Panc1 (cell line): ENCODE measurements at places on chromosomes 1 and 21.

GRCh38 chr1:17588048-17588871 lies 48.8 kb downstream of the ARHGEF10L start:
- DNase-seq = no peak

DNA sequence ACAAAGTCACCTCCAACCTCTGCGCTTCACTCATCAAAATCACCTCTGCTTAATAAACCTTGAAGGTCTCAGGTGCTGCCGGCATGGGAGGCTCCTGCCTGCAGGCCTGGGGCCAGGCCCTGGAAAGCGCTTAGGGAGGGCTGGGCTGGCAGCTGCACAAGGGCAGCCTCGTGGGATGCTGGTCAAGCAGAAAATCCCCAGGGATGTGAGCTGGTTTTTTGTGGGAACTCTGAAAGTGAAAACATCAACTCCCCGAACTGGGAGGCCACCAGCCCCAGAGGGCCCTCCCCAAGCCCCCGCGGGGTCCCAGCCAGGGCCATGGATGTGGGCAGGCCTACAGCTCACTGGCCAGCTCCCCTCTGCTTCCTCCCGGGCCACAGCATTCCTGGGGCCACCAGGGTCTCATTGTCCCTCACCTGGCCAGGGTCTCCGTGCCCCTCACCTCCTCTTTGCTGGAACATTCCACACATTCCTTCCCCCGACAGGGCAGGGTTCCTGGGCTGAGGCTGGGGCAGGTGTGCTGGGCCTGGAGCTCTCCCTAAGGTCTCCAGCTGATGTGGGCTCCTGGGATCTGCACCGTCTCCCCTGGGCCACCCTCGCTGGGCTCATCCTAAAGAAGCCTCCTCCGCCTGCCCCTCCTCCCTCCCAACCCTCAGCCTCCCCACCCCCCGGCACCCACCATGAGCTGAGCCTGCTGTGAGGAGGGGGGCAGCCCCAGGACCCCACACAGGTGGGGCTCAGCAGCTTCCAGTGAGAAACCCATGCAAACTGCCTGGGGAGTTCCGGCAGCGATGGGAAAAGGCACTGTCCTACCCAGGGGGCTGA lies 36.0 kb upstream of the POFUT2 start:
- no peak for DNase-seq

- no peak for DNase-seq
These were observed 14.7 kb downstream of the MTHFR start for GRCh38 chr1:11790880-11791715.

GRCh38 chr1:217856342-217857034 lies 225.3 kb downstream of the SPATA17 start:
- no peak for DNase-seq

GRCh38 chr1:37764888-37765441 lies at the start of gene EPHA10:
Gene EPHA10 (minus strand): TSS chr1:37765120. CDS start chr1:37765066, 54 bp downstream.
- no peak for DNase-seq

- DNase-seq = no peak
These were observed 4.0 kb downstream of the JUN start for GRCh38 chr1:58779801-58780382.

DNA sequence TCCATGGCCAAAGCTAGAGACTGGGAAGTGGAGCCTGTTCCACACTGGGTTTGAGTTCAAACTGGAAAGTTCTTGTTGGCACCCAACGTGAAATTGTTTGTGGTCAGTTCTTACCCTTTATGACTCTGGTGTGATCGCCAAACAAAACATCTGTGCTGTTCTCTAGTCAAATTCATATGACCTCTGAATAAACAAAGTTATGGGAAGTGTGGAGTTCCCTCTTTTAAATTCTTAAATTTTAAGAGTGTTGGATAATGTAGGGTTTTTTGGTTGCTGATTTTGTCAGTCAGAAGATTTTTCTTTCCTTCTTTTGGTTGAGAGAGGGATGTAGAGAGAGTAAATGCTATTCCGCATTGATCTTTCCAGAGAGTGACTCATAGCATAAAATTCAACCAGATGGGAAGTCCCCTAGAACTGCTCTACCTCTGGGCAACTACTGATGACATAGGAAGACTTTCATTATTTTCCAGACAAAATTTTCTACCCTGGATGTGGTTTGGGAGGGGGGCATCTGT lies 36.4 kb downstream of the CHML start:
- no peak for DNase-seq

DNA sequence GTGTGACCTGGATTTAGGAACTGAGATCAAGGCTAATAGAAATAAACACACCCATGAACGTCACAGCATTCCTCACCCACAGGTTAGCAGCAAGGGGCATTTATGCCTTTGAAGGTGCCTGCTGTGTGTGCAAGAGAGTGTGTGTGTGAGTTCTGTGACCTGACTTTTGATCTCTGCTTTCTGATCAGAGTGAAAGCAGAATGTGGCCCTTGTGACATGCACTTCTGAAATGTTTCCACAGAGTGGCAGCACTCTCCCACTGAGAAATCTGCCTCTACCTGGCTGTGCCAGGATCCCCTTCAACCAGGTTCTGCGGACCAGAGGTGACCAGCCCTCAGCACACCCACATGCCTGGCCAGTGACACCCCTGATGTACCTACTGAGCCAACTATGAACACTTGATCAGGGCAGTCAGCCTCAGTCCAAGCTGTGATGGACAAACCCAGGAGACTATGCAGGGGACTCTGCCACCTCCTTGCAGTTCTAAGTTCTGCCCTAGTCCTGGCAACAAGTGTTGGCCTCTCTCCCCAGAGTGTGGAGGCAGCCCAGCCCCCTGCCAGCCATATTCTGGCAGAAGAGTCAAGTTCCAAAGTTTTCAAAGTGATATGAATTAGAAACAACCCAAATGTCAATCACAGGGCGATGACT lies 41.0 kb downstream of the RXRG start:
- DNase-seq = no peak

DNA sequence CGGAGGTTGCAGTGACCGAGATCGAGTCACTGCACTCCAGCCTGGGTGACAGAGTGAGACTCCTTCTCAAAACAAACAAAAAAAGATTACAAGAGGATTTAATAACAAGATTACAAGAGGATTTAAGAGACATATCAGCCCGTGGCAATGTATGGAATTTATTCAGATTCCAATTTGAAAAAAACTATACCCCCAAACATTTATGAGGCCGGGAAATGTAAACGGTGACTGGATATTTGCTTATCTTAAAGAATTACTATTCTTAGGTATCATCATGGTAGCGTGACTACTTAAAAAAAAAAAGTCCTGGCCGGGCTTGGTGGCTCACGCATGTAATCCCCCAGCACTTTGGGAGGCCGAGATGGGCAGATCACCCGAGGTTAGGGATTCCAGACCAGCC lies 21.2 kb upstream of the ELK4 start:
- DNase-seq = no peak

GRCh38 chr1:112312315-112312714 lies 83.7 kb upstream of the CTTNBP2NL start:
- no peak for DNase-seq

DNA sequence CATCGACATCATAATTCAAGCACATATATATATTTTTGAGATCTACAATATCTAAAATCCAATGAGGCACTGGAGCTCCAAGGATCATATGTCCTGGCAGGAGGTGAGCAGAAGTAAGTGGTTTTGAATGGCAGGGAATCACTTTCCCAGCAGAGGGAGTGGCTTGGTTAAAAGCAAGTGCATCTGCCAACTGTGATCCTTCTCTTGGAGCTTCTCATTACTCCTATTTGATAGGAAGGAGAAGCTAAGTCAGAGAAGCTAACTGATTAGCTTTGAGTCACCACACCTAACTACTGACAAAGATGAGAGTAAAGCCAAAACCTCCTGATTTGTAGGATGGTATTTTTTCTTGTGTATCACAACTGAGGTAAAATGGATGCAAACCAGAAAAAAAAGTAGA lies 55.0 kb downstream of the ALG14 start:
- no peak for DNase-seq

DNA sequence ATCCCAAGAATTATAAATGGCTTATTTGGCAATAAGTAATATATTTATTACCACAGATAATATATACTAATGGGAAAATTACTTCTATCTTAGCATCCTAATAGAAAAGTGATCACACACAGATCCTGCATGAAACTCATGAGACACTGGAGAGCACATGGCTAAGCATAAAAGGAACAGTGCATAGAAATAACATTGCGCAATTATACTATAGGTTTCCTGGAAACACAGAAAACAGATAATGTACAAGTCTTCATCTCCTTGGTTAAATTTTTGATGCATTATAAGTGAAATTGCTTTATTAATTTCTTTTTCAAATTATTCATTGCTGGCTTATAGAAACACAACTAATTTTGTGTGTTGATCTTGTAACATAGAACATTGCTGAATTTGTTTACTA lies 210.4 kb downstream of the USH2A start:
- no peak for DNase-seq

- DNase-seq = no peak
These were observed 124.9 kb downstream of the DMRTB1 start for GRCh38 chr1:53583868-53584776.

DNA sequence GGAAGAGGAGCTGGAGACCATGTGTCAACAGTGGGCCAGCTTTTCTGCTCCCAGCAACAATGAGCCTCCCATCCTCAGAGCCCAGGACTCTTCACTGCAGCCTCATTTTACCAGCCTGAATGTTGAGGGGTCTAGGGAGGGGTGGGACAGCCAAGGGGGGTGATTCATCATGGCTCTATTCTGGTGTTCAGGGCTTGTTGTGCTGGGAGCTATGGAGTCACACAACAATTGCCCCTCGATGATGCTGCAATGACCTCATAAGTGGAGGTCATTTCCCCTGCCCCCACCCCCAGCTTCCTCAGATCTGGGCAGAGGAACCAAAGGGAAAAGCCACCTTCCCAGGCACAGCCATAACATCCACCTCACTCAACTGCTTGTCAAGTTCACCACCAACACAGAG lies at the start of gene LELP1:
Gene LELP1 (plus strand): TSS at position 301 of the 400 bp plus-strand sequence. CDS start 1,278 bp downstream, outside the sequence.
- DNase-seq = no peak

DNA sequence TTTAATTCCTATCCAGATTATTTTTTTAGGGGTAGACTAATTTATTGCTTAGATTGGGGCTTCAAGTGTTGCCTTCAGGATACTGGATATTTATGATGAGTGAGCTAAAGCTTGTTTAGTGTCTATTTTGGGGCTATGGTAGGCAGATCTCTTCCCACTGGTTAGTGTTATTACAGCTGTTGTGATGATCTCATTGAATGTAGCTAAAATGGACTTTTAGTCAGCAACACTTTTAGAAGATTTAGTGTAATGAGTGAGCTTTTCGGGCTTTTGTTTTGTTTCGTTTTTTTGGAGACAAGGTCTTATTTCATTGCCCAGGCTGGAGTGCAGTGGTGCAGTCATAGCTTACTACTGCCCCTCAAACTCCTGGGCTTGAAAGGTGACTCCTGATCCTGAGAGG lies 14.2 kb downstream of the THRAP3 start:
- no peak for DNase-seq

GRCh38 chr1:77271852-77272580 lies 9.8 kb upstream of the AK5 start:
- peak; percentile 12 for DNase-seq

- no peak for DNase-seq
These were observed 123.0 kb downstream of the TIAM1 start for GRCh38 chr21:31221043-31221442.

DNA sequence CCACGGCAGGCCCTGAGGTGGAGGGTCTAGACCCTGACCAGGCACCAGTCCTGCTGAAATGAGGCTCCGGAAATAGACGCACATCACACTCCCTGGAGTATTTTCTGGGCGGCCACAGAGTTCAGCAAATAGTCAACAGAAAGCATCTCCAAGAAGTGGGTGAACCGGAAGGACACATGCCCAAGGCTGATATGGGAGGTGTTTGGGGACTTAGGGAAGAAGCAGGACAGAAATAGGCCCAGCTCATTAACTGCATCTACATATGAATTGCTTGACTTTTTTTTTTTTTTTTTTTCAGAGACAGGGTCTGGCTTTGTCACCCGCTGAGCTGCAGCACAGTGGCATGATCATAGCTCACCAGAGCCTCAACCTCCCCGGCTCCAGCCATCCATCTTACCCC lies 36.5 kb upstream of the GPR157 start:
- DNase-seq = no peak

DNA sequence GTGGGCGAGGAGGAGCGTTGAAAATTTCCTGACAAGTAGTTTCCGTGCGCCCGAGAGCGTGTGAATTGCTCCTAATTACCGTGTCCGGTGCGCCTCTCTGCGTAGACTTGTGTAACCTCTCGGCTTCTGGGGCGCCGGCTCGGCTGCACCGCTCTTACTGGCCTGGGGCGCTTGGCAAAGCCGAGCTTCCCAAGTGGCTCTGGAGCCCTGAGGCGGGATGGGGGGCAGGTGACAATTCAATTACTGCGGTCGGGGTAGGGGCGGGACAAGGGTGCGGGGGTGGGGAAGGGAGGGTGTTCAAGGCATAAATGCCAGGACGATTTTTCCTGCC lies 392 bp upstream of the DMRTA2 start:
- no peak for DNase-seq

DNA sequence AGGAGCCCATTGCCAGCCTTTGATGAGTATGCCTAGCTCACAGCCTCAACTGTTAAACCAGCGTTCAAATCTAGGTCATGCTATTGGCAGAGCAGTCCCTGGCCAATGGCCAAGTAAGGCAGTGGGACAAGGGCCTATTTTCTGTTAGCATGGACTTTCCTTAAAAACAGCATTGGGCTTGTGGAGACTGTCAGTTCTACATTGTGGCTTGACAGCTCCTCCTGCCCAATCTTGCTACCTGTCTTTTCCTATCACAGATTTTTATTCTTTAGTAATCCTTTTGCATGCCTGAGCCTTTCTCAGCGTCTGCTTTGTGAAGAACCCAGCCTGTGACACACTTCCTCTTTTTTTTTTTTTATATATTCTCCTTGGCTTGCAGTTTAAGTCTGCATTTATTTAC lies 56.4 kb downstream of the DIP2A start:
- DNase-seq = no peak

- DNase-seq = no peak
These were observed 40.6 kb upstream of the PLA2G5 start for GRCh38 chr1:20029178-20029912.

- no peak for DNase-seq
These were observed 9.2 kb upstream of the TACSTD2 start for GRCh38 chr1:58586271-58586670.

GRCh38 chr1:235831148-235831547 lies 35.6 kb downstream of the LYST start:
- no peak for DNase-seq

GRCh38 chr1:206826394-206826793 lies 39.0 kb upstream of the IL20 start:
- DNase-seq = no peak

DNA sequence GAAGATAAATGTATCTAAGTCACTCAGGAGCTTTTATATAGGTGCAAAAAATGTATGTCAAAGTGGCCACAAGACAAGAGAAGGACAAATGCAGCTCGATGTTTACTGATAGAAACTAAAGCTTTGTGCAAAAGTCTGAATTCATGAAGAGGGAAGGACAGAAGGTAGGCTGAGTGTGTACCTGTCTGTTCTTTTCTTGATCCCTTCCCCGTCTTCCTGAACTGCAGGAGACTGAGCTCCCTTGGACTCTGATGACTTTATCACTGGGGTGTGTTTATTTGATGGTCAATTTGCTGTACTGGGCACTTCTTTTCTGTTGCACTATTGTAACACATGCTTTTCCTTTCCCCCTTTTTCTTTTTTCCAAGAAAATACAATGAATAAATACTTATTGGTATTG lies 25.4 kb downstream of the ITGB3BP start:
- no peak for DNase-seq

- no peak for DNase-seq
These were observed 10.0 kb upstream of the TBX15 start for GRCh38 chr1:118998171-118998570.

GRCh38 chr1:210731597-210731996 lies 402.4 kb downstream of the KCNH1 start:
- DNase-seq = no peak

- DNase-seq = no peak
These were observed 74.1 kb downstream of the SERINC2 start for GRCh38 chr1:31487143-31487542.
